Activated CD4-positive, CD25-positive, alpha-beta regulatory T cell treated with anti-CD3 and anti-CD28 coated beads, Interleukin-2, amount 50 U/mL, for 16 hours (primary cell): ENCODE measurements at places on chromosomes 5 and 9.

- DNase-seq: no peak
Measured at GRCh38 chr5:115838885-115839518, 2.4 kb downstream of the ATG12 start.

- no peak for DNase-seq
Measured at GRCh38 chr9:100396769-100397168, 30.2 kb upstream of the MSANTD3 start.

DNA sequence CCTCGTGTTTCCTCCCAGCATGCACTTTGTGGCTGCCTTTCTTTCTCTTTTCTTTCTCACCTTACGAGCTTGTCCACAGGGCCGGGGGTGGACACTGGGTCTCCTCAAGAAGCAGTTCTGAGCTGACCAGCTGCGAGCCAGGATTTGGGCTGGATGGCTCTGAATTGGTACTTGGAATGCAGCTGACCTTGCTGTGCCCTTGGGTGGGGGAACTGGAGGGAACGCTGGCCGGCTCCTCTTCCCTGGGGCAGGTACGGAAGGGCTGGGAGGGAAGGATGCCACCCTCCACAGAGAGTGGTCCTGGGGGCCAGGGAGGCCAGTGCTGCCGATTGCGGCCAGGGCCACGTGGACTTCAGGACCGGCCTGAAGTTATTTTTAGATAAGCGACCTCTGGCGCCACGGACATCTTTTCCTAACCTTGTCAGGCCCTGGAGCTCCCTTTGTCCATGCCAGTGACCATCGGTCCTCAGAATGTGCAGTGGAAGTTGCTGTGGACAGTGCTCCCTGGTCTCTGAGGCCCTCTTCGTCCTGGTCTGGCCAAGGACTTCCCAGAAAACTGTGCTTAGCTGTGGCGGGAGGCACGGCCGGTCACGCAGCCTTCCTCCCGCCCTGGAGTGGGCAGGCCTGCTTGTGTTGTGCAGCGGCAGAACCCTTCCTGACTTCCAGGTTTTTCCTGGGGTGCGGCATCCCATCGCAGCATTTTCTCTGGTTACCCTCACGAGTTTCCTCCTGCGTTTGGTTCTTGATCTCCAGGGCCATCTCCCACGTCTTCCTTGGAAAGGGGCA is 13.5 kb upstream of the AHRR start:
- DNase-seq: no peak

DNA sequence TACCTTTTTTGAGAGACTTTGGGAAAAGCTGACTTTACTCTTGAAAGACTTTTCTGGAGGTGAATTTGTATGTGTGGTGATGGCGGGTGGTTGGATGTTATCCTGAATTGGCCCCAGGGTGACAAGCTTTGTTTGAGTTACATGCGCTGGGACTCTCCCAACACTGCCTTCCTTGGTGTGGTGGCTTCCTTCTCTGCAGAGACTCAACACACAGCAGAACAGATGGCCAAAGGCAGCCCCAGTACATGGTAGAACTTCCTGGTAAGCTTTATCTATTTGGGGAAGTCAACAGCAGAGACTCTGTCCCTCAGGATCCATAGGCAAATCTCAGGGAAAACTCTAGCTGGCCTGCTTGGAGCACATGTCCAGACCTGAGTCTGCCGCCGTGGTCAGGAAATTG is 18.1 kb downstream of the C1QTNF2 start:
- DNase-seq: no peak

DNA sequence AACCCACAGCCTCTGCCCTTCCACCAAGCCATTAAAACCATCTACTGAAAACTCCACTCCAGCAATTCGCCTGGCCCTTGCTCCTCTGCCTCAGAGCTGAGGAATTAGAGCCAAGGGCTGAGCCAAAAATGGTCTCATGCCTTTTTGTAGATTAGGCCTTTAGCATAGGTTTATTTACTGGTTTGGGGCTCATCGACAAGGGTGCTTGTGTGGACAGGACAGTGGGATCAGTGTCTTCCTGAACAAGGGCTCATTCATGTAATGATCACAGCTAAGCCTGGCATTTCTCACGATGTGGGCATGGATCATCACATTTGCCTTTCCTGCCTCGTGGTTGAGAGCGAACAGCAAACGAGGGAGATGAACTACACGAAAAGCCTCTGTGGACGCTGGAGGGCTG is 59.2 kb upstream of the PHF24 start:
- DNase-seq: no peak

GRCh38 chr5:157520911-157521703 is 54.5 kb downstream of the ADAM19 start:
- no peak for DNase-seq

GRCh38 chr5:52947208-52947607 is 41.9 kb upstream of the ITGA2 start:
- no peak for DNase-seq

DNA sequence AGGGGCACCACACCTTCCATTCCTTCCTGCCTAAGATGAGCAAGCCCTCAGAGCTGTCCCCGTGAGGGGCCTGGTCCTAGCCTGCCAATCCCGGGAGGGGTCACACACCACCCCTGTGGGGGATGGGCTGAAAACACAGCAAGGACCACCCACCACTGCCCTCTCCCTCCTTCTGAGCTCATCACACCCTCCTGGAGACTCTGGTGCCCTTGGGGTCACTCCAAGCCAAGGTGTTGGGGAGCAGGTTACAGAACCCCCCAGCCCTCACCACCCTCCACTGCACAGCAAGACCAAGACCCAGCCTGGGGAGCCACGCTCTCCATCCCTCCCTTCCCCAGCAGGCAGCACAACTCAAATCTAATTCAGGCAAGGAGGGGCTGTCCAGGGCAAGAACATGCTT is 60.5 kb upstream of the PPP1R26 start:
- no peak for DNase-seq

DNA sequence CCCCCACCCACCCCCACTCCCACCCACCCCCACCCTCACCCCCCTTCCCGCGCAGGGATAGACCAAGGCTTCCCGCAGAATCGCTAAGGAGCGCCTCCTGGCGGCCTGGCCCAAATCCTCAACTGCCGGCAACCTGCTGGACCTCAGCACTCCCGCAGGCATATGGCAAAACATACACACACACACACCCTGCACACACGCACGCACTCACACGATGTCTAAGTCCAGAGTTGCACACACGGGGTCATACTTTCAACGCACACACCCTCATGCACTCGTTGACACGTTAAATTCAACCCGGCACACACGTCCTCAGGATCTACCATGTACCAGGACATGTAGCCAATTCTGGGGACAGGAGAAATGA is 1.7 kb downstream of the CPLX2 start:
- no peak for DNase-seq

DNA sequence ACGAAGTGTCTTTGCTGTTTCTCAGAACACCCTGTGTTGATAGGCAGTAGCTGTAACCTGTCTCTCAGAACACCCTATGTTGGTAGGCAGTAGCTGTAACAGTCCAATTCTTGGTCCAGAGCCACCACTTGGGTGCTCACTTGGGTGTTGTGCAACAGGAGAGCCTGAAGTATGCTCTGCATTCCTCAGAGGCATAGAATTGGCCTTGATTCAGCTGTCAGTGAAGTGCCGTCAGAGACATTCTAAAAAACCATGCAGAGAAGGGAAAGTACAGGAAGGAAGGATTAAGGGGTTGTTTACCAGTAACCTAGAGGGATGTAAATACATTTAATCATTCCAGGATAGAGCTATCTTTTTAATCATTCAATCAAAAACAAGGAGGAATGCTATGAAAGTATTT is 231.2 kb downstream of the ARRDC3 start:
- no peak for DNase-seq

DNA sequence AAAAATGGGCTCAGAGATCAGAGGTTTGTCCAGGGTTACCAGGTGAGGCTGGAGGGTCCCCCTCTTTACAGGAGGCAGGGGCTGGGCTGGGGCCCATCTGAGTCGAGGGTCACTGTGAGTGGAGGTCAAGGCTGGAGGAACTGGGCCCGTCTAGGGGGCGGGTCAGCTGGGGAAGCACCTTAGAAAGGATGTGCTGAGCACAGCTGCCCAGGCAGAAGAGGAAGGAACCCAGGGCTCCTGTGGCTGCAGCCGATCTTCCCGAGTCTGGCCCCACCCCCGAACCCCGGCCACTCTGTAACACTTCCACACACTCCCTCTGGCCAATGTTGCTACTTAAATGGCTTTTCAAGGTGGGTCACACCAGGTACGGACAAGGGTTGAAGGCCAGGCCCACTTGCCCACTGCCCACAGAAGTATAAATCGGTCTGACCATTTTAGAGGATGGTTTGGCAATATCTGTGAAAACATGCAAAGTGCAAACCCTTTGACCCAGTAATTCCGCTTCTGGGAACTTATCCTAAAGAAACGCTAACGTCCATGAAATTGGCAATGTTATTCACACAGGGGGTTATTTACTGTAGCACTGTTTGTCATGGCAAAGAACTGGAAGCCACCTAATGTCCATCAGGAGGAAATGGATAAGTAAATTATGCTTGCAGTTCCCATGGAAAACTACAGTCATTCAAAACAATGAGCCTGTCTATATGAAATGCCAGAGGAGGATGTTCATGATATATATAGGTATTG is 30.5 kb upstream of the EEIG1 start:
- no peak for DNase-seq

- no peak for DNase-seq
Measured at GRCh38 chr5:62581836-62582597, 3.4 kb downstream of the LRRC70 start.

GRCh38 chr5:122077366-122078115 is 518 bp downstream of the LOX start:
- no peak for DNase-seq

DNA sequence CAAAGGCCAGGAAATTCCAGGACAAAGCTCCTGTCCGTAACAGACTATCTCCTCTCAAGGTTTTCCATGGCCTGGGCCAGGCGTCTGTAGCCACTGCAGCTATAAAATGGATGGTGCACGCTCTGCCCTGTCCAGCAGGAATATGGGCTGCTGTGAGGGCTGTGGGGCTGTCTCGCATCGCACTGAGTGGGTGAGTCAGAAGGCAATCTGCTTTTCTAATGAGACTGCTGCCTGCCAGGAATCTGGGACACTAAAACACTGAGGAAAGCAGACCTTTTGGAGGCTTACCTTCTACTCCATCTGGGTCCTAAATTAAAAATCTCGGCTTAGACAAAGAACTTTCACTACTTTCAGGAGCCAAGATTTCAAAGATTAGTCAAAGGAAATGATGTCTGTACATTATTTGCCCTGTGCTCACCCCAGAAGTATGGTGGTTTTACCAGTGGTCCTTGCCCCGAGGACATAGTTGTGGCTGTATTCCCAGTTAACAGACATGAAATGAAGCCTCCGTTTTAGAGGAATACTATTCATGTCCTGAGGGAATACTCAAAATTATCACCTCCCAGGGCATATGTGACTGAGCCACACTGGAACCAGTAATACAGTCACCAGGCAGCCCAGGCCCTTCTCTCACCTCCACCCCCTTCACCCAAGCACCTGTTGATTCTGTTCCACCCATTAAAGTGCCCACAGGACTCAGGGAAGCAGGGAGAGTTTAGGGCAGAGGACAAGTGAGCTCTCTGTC is 56.4 kb downstream of the PFDN1 start:
- no peak for DNase-seq
